ENCODE measurements at places on chromosomes 7 and 10.

DNA sequence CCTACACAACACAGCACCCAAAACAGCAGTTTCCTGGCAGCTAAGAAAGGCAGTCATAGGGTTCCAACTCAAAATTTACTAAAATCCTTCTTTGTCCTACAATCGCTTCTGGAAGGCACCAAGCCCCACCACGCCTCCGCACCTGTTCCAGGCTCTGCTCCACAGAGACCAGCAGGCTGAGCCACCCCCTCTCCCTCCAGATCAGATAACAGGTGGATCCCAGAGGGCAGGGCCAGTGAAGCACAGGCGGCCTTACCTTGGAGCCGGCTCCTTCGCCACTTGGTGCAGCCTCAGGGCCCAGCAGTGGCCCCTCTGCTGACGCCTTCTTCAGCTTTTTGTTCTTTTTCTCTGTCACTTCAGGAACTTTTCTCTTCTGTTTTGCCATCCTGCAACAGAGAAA lies 33.0 kb downstream of the ZFAND2A start:
- DNase-seq, result no peak

DNA sequence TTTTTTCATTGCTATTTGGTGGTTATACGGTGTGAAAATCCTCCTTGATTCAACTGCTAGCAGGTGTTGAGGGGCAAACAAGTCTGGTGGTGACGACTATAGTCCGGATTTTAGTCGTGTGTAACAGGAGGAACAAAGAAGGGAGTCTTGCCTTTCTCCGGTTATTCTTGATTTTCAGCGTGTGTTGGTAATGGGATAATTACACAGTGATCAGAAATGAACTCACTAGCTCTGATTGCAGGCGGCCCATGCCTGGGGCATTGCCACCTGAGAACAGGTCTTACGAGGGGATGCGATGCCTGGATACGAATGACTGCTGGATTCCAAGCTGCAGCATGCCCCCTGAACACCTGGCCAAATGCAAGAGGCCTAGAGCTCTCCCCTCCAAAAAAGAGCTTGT lies 72.8 kb downstream of the CAMK1D start:
- DNase-seq, result no peak

DNA sequence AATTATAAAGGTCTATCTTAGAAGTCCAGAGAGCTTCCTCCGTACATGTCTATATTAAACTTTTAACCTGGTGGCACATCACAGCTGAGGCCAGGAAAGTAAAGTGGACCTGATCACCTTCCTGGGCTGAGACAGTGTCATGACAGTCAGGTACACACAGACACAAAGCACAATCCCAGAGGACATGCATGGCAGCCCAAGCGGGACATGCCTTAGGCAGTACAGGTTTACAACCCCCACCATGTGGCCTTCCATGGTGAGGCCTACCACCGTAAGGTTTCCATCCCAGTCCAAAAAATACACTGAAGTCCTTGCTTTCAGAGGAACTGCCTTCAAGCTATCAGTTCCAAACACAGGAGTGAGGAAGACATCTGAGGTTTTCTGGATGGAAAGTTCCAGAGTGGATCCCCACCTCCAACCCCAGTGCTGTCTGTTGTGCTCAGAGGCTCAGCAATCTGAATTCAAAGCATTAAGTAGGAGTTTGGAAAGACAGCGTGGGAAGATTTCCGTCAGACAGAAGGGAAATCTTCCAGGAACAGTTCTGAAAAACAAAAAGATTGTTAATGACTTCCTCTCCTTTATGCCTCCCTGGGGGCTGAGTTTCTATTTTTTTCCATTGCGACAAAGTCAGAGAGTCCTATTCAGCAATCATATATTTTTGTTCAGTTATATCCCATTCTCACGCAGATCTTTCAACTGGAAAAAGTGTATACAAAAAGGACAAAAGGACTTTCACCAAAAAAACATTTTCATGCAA lies 20.1 kb downstream of the IFIT3 start:
- no peak for DNase-seq

DNA sequence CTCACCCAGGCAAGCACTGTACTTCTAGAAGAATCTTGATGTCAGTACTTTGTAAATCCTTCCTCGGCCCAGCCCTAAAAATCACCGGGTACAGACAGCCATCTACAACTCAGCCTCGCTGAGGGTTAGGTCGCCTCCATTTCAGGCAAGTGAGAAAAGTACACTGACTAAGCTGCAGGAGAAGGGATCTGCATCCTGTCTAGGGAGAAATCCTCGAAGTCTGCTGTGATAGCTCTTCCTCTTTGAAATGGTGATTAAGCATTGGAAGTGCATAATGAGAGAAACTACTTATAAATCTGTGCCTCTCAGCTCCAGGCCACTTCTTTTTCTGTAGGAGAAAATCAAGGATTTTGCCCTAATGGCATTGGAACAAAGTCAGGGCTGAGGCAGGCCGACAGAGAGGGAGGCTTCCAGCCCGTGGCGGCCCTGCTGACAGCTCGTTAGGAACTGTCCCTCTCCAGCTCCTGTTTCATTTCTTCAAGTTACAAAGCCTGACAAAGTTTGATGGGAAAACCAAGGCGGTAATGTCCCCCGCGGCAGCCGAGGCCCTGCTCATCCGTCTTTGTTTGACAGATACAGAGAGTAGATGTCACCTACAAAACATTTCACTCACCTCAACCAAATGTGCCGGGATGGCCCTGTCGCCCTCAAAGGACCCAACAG lies 14.1 kb upstream of the GOT1 start:
- no peak for DNase-seq

GRCh38 chr7:82633592-82633991 lies 190.0 kb upstream of the CACNA2D1 start:
- DNase-seq, result peak; percentile 24

- DNase-seq, result no peak
These were observed 7.7 kb upstream of the NRBF2 start for GRCh38 chr10:63125459-63125858.

- no peak for DNase-seq
These were observed 3.4 kb upstream of the HYCC1 start for GRCh38 chr7:23017309-23017708.

GRCh38 chr10:119364645-119365600 lies 157.6 kb downstream of the GRK5 start:
- DNase-seq, result no peak

GRCh38 chr7:105638334-105638733 lies 57.0 kb upstream of the EFCAB10 start:
- DNase-seq, result no peak

- no peak for DNase-seq
These were observed 5.4 kb downstream of the PTCD1 start for GRCh38 chr7:99433158-99433557.

- DNase-seq, result peak; percentile 25
These were observed 156.8 kb upstream of the NFE2L3 start for GRCh38 chr7:25995216-25995615.

DNA sequence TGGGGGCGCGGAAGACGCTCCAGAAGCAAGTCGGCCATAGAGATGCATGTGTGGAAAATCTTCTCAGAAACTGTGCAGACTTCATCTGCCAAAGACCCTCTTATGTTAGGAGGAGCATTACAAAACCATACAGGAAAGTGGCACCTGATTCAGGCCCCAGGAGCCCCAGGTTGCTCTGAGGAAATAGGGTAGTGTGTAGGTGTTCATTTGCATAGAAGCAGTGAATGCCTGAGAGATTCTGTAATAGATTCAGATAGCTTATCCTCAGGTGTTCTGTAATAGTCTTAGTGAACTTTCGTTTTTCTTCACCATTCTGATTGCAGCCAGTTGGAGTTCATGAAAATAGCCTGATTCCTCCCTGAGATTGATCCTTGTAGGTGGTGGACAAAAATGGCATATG lies 106.4 kb upstream of the GJD4 start:
- no peak for DNase-seq

GRCh38 chr7:39099146-39099545 lies 121.4 kb downstream of the POU6F2 start:
- DNase-seq, result no peak

- DNase-seq, result no peak
These were observed 265.2 kb downstream of the PHTF2 start for GRCh38 chr7:78063758-78064157.

DNA sequence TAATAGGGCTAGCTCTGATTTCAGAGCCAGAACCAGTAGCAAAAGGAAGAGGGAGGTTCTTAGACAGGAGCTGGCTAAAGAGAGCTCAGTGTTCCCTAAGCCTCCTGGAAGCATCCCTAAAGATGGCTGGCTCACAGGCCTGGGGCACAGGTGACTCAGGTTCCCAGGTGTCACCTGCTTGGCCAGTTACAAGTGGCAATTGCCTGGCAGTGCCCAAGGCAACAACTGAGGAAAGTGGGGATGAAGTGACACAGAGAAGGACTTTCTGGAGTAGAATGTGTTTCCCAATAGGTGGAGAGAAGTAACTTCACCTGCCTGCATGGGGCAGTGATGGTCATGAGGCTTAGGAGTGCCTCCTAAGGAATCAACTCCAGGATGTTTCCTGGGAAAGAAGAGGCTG lies 66.5 kb upstream of the EEPD1 start:
- no peak for DNase-seq

- DNase-seq, result no peak
These were observed 3.4 kb downstream of the ENTPD1 start for GRCh38 chr10:95759233-95759826.

- DNase-seq, result no peak
These were observed 20.6 kb downstream of the PDE1C start for GRCh38 chr7:32049599-32049998.

GRCh38 chr10:97200616-97201015 lies 14.9 kb upstream of the SLIT1 start:
- no peak for DNase-seq
